ENCODE measurements at places on chromosomes 12 and 14.

- no peak for DNase-seq
These were observed 53.7 kb downstream of the GCH1 start for GRCh38 chr14:54848910-54849309.

GRCh38 chr12:100554608-100555077 lies 18.8 kb upstream of the GAS2L3 start:
- DNase-seq, result peak; percentile 80

DNA sequence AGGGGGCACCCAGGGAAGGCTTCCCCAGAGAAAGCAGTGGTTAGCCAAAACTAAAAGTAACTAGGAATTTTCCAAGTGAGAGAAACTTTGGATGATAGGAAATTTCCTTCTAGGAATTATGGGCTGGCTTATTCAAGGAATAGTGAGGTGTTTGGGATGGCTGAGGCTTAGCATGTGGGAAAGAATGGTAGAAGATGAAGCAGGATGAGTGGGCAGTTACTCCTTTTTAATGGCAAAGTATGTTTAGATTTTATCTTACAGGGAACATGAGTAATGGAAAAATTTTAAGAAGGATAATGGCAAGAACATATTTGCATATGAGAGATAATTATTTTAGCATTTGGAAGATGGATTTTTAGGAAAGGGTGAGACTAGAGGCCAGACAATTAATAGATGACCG lies 197.6 kb downstream of the SLC38A4 start:
- no peak for DNase-seq

GRCh38 chr14:88234442-88234841 lies 88.6 kb downstream of the KCNK10 start:
- no peak for DNase-seq

GRCh38 chr12:41188841-41189394 lies 798 bp downstream of the PDZRN4 start:
- no peak for DNase-seq

- no peak for DNase-seq
These were observed 707.8 kb downstream of the FLRT2 start for GRCh38 chr14:86237733-86238132.

GRCh38 chr12:105980533-105980932 lies 158.2 kb downstream of the NUAK1 start:
- DNase-seq, result no peak

DNA sequence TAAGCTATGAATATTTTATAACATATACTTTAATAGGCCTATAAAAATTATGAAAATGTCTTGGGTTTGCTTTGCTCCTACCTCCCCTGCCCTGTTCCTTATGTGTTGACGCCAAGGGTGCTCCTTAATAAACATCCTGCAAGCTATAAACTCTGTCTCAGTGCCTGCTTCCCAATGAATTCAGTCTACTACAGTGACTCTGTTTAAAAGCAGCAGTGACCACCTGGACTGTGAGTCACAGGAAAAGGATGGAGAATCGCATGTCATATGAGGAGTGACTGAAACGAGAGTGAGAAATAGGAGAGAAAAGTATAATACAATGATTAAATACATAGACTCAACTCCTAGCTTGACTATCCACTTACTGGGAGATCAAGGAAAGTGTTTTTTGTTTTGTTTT lies 41.1 kb upstream of the CFAP54 start:
- no peak for DNase-seq

GRCh38 chr12:108699955-108700563 lies 31.3 kb downstream of the CORO1C start:
- DNase-seq, result no peak

DNA sequence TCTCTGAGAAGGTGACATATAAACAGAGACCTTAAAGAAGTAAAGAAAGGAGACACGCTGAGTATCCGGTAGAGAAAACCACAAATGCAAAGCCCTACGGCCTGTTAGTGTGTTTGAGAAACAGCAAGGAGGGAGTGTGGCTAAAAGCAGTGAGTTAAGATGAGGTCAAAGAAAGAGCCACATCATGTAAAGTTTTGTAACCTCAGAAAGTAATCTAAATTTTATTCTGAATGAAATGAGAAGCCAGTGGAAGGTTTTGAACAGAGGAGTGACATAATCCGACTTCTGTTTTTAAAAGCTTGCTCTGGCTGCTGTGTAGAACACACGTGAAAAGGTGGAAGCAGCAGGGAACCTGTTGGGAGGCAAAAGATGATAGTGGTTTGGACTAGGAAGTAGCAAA lies 32.6 kb downstream of the PPP2R5E start:
- DNase-seq, result no peak

GRCh38 chr14:104093366-104094055 lies 8.0 kb downstream of the ASPG start:
- DNase-seq, result no peak

DNA sequence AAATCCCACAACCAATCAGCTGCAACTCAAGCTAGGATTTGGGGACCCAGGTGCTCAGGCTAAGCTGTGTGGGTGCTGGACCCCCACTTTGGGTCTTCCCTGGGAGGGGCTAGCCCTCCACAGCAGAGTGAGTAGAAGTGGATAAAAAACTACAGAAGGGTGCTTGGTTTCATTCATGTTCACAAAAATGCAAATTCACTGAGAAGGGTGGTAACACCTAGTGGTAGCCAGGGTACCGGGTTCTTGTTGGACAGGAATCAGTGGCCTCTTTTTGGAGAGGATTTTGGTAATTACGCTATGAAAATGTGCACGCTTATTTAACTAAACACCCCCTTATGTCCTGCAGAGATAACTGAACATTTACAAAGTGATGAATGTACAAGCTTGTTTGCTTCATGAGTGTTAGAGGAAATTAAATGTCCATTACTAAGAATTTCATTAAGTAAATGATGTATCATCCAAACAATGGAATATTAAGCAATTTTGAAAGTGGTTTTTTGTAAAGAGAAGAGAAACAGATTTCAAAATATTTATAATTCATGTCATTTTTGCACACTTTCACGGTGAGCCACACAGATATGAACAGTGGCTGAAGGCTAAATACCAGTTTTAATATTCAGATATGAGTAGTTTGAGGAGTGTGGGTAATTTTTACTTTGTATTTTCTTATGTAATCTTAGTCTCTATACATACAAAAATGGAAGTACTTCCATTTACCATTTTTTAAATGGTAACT lies 78.3 kb downstream of the DDX51 start:
- no peak for DNase-seq

- peak; percentile 99 for DNase-seq
These were observed 7.9 kb downstream of the DYNC1H1 start for GRCh38 chr14:101972126-101972866.

DNA sequence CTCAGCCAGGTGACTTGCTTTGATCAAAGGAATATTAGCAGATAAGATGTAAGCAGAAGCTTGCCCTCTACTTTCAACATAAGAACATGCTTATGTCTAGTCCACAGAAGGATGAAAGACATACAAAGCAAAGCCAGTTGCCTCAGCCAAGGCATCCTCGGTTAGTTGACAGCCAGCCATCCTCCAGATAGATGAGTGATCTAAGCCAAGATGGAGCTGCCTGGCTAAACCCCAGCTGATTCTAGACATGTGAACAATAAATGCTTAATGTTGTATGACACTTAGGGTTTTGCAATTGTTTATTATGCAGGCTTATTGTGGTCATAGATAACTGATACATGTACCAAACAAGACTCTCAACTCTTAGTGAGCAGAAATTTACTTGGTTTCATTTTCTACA lies 157.6 kb upstream of the TMTC2 start:
- no peak for DNase-seq

DNA sequence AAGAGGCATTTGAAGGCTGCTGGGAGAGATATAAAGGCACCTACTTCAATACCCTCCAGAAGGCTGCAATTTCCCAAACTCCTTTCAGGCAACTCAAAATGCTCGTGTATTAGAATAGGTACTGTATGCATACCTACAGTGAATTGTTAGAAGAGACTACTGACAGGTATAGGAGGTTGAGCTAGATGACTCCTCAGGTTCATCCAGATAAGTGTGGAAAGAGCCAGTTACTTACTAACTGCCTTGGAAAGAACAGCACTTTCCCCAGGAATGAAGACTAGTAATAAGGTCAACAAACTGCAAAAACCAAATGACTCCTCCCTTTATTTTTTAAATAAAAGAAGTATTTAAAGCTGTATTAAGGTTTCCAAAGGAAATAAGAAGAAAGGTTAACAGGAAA lies 429.0 kb downstream of the MDGA2 start:
- DNase-seq, result no peak

- DNase-seq, result peak; percentile 44
These were observed 19.1 kb downstream of the RPAP3 start for GRCh38 chr12:47686645-47687240.

DNA sequence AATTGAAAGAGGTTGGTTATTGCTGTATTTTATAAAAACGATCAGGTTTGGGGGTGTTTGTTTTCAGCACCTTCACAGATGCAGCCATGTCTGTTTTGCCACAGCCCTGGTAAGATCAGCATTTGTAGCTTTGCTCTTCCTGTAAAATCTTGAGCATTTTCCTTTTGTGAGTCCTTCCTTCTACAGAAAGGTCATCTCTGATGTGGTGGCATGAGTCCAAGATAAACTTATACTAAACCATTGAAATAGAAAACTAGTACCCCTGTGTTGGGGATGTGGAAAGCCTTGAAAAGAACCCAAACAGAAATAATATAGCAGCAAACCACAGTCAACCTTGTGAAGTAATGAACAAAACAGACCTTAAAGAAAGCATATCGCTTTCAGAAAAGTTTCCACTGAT lies 85.5 kb downstream of the TGFB3 start:
- DNase-seq, result no peak

- DNase-seq, result no peak
These were observed 6.9 kb downstream of the TNFAIP2 start for GRCh38 chr14:103130017-103130764.

GRCh38 chr14:101078170-101078891 lies 174.8 kb upstream of the RTL1 start:
- DNase-seq, result no peak

DNA sequence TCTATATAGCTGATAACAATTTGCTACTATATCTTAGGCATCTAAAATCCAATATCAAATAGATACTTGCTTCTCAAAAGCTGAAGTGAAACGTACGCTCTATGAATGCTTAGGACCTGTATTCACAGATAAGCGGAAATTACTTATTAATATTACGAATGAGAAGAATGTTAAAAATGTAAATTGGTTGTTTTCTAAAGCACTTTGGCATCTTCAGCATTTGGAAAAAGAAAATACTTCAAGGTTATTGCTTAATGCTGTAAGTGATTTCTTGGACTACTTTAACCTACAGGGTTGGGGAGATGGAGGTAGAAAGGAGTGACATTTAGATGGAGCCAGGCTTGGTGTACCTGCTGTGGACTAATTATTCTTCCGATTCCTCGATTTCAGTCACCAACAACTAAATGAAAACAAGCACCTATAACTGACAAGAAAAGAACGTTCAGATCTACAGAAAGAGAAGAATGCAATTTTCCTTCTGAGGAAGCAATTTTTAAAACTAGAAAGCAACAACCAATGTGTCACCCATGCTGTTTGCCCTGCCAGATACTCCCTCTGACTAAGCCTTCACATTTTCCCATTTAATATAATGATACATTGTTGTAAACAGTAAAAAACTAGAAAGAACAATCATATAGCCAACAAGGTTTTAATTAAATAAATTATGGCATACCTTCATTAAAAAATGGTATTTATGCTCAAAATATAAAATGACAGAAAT lies 49.3 kb downstream of the SLC25A21 start:
- DNase-seq, result no peak
